ENCODE measurements at places on chromosomes 11 and 22.

DNA sequence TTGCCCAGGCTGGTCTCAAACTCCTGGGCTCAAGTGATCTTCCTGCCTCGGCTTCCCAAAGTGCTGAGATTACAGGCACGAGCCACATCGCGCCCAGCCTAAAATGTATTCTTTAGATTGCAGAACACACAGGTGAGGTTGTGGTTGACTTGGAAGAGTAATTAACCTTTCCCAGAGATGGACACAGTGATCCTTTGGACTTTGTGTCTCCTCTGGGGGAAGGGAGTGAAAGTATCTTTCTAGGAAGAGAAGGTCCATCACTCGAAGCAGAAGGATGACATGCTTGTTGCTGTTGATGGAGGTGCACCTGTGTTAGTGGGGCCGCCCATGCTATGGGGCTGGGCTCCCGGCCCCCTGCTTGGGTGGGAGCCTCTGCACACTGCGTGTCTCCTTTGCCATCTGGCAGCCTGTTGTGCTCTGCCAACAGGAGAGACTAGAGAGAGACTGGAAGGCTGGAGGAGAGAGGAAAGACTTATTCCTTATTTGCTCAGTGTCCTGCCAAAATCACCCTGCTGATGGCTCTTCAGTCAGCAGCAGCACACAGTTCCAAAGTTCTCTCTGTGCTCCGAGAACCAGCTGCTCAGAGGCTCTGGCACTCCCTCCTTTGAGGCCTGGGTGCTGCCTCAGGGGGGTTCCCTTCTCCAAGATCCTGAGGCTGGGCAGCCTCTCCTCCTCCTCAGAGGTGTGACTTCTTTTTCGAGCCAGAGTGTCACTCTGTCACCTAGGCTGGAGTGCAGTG lies 33.1 kb upstream of the CYB5R3 start:
- no peak for DNase-seq

DNA sequence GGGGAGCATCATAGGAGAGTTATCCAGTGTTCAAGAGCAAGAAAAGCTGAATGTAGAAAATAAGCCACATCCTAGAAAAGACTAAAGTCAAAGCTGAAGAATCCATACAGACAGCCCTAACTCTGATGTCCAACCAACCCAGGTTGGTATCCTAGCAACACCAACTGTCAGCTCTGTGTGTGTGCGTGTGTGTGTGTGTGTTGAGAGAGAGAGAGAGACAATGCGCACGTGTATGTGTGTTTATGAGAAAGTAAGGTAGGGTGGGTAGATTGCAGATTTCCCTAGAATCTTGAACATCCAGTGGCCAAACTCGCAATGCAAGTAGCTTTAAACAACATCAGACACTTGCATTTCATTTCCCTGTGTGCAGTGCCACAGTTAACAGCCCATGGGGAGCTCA lies 274.9 kb downstream of the FAM181B start:
- no peak for DNase-seq

GRCh38 chr22:20090730-20091240 lies 10.7 kb downstream of the DGCR8 start:
- no peak for DNase-seq

GRCh38 chr11:31810779-31811647 lies at the start of gene PAX6:
Gene PAX6, minus strand, starts transcription at chr11:31811322. Its CDS starts 4,911 bp downstream, at chr11:31806411.
- DNase-seq: no peak

- DNase-seq: no peak
These were observed 2.4 kb upstream of the MUC6 start for GRCh38 chr11:1038921-1039320.

GRCh38 chr22:20128902-20129746 lies 2.5 kb upstream of the ZDHHC8 start:
- no peak for DNase-seq
